ENCODE measurements at places on chromosomes 5 and 9.

- no peak for DNase-seq
These were observed 12.2 kb downstream of the CXXC5 start for GRCh38 chr5:139660105-139660922.

- no peak for DNase-seq
These were observed 90.2 kb downstream of the ESM1 start for GRCh38 chr5:54894957-54895815.

DNA sequence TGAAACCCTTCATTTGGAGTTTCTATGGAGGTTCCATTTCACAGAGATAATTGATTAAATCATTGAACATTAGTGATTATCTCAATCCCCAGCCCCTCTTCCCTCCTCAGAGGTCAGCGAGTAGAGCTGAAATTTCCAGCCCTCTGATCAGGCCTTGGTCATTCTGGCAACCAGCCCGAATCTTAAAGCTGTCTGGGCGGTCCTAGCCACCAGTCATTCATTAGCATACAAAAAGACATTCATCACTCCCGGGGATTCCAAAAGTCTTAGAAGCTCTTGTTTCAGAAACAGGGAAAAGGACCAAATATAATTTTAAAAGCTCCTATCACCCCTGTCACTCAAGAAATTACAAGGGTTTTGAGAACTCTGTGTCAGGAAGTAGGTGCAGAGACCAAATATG is 41.3 kb downstream of the ZNF474 start:
- DNase-seq, result no peak

DNA sequence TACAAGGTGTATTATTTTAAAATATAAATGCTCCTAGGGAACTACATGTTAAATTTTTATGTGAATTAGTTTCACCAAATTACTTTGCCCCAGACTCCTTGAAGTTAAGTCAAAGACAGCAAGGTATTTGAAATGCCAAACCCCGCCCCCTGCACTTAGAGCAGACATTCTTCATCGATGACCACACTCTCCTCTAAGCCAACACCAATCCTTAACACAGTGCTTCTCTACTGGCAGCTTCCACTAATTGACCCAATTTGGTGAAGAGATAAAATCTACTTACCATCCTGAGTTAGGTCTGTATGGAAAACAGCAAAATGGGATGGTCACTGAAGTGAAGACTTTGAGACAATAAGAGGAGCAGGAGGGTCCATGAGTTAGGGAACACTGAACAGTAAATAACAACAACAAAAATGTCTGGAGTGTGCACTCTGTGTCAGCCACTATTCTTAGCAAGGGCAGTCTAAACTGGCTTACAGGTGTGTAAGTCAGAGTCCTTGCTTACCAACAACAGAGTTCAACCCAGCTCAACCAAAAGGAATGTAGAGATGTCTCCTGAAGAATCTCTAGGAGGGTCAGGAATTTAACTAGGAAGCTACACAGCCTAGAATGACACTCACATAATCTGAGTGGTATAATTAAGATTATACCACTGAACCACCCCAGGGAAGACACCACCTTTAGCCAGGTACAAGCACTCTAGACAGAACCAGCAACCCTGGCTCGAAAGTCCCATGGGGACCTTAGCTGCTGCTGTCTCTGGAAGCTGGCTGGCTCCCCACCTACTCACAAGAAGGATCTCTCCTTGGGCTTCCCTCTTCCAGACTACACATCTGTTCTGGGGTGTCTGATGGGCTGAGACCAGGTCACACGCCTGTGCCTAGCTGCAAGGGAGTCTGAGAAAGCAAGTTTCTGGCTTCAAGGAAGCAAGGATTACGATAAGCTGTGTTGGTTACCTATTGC is 8.8 kb upstream of the UBE2QL1 start:
- DNase-seq, result no peak

- DNase-seq, result no peak
These were observed 1048.0 kb upstream of the WWC1 start for GRCh38 chr5:167243463-167243862.

GRCh38 chr5:88842784-88843183 is 40.2 kb downstream of the MEF2C start:
- no peak for DNase-seq

DNA sequence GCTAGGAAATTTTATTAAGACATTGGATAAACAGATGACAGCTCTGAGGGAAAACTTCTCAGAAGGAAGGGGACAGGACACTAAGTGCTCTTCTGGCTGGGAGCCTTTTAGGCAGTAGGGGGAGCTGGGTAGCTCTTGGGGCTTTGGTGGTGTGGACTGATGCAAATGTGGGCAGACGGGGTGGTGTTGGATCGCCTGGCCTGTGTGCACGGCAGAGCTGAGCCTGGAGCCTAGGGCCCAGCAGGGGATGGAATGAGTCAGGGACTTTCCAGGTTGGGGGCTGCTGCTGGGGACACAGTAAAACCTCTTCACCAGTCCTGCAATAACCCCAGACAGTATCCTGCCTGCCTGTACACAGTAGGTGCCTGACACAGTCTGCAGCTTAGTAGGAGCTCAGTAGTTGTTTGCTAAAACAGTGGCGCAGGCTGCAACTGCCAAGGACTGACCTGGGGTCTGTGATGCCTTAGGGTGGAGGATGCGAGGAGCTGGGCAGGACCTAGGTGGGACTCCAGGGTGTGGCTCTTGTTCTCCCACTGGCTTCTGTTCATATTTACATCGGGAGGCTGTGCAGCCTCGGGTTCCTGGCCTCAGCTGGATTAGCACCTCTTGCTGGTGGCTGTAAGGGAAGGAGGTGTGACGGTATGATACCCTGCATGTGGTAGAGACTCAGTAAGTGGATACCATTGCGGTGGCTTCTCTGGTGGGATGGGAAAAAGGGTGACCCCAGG is 83.8 kb downstream of the DAB2IP start:
- peak; percentile 38 for DNase-seq

DNA sequence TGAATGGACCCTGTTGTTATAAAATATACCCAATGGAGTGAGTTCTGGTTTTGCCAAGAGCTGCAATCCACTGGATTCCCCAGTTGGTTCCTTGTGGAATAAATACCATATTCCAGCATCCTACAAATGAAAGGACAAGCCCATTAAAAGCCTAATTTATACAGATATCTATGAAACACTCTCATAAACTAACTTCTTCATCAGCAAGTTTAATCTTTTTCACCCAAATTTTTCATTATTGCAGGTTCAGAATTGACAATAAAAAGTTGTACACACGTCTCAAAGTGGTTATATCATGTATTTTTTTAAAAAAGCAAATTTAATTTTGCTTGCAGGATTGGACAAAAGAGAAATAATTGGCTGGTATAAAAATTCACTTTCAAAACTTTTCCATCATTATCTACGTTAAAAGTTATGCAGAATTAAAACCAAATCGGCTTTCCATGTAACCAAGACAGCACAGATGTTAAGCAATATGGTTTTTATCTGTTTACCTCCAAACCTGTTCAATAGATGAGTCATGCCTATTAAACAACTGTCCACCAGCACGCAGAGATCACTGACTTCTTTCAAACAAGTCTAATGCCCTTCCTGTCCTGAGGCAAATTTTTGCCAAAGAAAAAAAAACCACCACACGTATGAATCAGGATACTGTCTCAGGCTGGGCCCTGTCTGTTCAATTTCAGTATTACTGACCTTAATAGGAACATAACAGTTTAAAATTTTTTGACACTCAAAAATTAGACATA is 42.5 kb downstream of the CEMIP2 start:
- DNase-seq, result no peak

GRCh38 chr9:129832982-129833381 is 2.1 kb downstream of the C9orf78 start:
- no peak for DNase-seq

DNA sequence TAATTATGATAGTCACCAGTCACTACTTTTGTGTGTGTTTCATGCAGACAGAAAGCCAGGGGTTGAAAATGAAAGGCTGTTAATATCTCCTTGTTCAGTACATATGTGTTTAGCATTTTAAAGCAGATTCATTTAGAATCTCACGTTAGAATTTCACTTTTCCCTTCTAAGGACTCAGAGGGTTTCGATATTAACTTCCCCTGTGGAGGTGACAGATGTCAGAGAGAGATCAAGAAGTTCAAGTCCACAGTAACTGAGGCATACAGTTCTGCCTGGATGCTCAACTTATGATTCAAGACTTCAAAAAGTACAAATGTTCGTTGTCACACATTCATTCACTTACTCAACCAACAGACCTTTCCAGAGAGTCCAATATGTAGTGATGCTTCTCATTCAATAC is 251.1 kb downstream of the EBF1 start:
- no peak for DNase-seq

DNA sequence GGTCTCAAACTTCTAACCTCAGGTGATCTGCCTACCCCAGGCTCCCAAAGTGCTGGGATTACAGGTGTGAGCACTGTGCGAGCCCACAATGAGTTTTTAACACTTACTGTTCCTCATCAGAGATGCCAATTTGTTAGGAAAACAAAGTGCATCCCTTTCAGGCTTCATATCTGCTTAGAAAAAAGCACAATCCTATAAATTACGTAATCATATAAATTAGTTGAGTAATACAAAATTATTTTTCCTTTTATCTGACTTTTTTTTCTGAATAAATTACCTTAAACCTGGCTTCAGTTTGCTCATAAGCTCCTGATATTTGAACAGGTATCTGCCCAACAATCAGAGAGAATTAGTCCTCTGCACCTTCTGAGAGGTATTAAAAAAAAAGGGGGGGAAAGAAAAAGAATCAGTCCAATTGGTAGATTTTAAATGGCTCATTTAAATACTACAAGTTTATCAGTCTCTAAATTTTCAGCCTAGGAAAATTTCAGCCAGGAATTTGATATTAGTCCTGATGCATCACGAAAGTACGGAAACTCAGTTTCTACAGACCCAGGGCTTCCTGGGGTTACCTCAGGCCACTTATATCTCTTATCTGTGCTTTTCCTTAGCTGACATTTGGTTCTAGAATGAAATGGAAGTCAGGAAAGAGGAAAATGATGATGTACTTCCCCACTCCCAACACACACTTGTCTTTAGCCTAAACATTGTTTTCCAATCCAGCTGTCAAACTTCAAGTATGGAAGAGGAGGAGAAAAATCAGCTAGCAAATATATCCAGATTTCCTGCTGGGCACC is 26.8 kb downstream of the ITGA1 start:
- no peak for DNase-seq

GRCh38 chr9:2132484-2133082 is 117.4 kb downstream of the SMARCA2 start:
- peak; percentile 9 for DNase-seq

DNA sequence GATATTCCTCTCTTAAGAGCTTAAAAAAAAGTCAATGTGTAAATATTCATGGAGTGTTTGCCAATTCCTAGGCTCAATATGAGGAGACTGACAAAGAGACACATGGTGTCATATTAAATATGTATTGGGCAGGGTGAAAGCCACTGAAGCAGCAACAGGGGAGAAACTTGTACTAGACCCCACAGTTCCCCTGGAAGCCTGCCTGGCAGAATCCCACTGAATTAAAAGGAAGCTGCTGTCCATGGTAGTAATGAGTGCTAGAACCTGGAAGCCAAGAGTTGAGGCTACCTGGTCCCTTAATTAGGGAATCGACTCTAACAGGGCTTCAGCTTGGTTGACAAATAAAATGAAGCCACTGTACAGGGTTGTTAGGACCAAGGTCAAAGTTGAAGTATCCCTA is 129.4 kb upstream of the GPR151 start:
- no peak for DNase-seq

DNA sequence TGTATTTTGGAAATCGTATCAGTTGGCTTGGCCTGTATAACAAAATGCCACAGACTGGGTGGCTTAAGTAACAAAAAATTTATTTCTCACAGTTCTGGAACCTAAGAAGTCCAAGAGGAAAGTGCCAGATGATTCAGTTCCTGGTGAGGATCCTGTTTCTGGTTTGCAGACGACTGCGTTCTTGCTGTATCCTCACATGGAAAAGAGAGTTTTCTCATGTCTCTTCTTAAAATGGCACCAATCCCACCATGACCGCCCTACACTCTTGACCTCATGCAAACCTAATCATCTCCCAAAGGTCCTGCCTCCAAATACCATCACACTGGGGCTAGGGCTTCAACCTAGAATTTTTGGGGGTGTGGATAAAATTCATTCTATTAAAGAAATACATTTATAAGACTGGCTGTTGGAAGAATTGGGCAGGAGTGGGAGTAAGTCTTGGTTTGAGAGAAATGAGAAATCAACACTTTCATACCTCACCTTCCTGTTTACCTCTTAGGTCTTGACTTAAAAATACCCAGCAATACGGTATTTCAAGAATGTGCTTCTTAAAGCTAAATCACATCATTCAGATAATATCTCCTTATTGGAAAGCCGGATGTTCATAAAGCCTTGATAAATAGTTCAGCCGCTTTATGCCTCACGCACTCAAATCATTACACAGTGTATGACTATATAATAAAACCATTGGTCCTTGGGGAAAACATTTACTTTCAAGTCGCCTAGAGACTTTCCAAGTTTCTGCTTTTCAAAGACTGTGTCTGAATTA is 28.7 kb downstream of the PTTG1 start:
- DNase-seq, result no peak

- DNase-seq, result no peak
These were observed 536.6 kb downstream of the DTWD2 start for GRCh38 chr5:118451697-118452247.

GRCh38 chr5:36659411-36659810 is 53.0 kb downstream of the SLC1A3 start:
- DNase-seq, result no peak

DNA sequence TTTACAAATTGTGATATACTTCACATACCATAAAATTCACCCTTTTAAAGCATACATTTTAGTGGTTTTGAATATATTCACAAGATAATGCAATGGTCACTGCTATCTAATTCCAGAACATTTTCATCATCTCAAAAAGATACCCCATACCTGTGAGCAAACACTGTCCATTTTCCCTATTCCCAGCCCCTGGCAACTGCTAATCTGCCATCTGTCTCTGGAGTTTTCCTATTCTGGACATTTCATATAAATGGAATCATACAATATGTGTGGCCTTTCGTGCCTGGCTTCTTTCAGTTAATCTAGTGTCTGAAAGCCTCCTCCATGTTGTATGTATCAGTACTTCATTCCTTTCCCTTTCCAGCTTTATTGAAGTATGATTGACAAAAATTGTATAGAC is 14.7 kb downstream of the SNX30 start:
- no peak for DNase-seq

DNA sequence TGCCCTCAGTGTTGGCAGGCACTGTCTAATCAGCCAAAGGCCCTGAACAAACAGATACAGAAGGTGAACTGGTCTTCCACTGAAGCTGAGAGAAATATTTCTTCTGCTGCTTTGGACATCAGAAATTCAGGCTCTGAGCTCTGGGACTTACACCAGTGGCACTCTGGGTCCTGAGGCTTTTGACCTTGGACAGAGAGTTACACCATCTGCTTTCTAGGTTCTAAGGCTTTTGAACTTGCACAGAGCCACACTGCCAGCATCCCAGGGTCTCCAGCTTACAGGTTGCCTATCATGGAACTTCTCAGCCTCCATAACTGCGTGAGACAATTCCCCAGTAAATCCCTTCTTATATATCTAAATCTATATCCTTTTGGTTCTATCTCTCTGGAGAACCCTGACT is 326.7 kb downstream of the MLLT3 start:
- DNase-seq, result no peak
